ENCODE measurements at places on chromosomes 16 and 17.

GRCh38 chr17:57875290-57876022, 25.6 kb upstream of the MRPS23 start:
- DNase-seq, result peak; percentile 80

- DNase-seq, result peak; percentile 61
Observed at GRCh38 chr17:62064029-62064790, 868 bp downstream of the MED13 start.

DNA sequence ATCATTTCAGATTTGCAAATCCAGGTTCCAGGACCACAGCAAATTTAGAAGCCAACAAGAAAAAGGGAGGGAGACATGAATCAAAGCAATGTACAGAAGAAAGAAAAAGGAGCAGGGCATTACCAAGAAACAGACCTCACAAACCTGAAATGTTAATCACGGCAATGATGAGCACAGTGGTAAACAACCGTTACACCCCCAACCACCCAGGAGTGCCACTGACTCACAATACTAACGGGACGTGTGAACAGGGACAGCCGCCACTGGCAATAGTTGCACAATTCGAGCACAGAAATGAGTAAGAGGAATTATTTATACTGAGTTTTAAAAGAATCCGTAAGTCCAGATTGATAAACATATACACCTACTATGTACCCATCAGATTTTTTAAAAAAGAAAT, 13.8 kb downstream of the USP22 start:
- peak; percentile 31 for DNase-seq

GRCh38 chr16:86604436-86605193, 26.3 kb downstream of the FOXL1 start:
- DNase-seq, result no peak

DNA sequence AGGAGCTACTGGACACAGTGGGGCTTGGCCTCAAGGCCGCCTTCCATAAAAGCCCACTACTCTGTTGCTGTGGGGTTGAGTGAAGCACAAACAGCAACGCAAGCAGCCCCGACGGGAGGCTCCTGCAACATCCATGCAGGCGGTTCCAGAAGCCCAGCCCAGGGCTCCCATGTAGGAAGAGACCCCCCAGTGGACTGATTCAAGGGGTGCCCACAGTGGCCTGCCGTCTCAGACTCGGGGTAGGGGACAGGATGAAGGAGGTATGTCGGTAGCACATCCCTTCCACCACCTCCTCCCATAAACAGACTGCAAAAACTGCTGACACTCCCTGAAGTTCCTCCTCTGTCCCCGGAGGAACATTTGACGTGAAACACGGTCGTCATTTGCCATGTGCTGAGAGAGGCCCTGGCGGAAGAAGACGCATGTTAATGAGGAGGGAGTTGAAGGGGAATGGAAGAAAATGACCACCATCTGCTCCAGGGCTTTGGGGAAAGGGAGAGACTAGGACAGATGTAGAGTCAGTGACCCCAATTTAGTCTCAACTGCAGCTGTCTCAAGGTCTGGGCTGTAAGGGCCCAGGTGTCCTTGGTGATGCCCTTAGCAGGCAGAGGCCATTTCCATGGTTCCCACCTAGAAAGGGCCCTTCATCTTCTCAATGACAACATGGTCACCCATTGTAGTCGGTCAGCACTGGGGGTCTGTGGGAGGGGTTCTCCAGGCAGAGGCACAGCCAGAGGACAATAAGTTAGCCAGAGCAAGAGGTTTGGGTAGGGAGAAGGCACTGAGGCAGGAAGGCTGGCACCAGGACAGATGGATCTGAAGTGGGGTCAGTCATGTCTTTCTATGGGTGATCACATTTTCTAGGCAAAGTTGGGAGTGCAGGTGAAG, 200.6 kb downstream of the CPPED1 start:
- DNase-seq, result no peak

GRCh38 chr17:51764387-51764971, 394.0 kb downstream of the CA10 start:
- DNase-seq, result peak; percentile 63

GRCh38 chr17:82497483-82498405, 21.8 kb upstream of the FOXK2 start:
- peak; percentile 85 for DNase-seq

DNA sequence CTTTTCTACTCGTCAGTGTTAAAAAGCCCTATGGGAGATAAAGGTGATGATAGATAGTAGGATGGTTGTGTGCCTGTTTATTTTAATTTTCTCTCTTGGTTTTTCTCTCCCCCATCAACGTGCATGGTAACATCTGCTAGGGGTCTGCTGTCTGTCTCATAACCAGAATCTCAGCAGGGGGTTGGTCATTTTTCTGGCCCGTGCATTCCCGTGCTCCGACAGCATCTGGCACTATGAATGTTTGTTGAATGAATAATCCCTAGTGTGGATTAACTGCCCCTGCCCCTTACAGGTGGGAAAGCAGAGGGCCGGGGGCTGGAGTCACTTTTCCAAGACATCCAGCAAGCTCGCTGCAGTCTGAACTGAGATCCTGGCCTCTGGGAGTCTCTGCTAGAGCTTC, 6.3 kb downstream of the CA5A start:
- peak; percentile 55 for DNase-seq

- peak; percentile 40 for DNase-seq
Observed at GRCh38 chr17:45248132-45248957, 13.5 kb downstream of the SPATA32 start.

DNA sequence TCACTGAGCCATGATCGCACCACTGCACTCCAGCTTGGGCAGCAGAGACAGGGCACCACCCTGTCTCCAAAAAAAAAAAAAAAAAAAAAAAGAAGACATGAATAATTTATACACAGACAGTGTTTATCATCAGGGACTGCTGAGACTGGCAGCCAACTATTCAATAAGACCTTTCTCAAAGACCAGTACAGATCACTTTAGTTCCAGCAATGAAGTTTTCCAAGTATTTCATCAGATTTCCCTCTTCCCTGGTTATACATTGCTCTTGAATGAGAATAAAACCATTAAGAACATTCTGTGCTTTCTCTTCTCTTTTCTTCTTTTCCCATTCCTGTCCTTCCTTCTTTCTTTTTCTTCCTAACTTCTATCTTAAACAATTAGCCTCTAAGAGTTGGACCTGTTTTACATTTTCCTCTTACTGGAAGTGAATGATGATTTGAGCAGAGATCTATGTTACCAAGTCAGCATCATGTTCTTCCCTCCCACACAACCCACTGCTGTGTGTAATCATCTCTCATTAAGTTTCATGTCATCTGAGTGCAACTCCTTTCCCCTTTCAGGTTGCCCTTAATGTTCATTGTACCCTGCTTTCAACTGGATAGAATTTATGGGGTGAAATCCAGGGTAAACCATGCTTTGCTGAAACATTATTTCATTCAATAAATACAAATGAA, 35.9 kb upstream of the SMIM36 start:
- DNase-seq, result no peak

DNA sequence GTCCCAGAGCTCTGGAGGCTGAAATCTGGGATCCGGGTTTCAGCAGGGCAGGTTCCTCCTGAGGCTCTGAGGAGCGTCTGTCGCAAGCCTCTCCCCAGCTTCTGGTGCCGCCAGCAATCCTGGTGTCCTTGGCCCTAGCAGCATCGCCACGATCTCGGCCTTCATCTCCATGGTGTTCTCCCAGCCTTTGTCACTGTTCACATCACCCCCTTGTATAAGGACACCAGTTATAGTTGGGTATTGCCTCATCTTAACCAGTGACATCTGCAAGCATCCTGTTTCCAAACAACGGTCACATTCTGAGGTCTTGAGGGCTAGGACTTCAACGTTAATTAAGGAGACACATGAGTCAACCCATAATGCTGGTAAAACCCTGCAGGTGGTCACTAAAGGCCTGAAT, 2.8 kb upstream of the PPP1R27 start:
- DNase-seq, result peak; percentile 81

DNA sequence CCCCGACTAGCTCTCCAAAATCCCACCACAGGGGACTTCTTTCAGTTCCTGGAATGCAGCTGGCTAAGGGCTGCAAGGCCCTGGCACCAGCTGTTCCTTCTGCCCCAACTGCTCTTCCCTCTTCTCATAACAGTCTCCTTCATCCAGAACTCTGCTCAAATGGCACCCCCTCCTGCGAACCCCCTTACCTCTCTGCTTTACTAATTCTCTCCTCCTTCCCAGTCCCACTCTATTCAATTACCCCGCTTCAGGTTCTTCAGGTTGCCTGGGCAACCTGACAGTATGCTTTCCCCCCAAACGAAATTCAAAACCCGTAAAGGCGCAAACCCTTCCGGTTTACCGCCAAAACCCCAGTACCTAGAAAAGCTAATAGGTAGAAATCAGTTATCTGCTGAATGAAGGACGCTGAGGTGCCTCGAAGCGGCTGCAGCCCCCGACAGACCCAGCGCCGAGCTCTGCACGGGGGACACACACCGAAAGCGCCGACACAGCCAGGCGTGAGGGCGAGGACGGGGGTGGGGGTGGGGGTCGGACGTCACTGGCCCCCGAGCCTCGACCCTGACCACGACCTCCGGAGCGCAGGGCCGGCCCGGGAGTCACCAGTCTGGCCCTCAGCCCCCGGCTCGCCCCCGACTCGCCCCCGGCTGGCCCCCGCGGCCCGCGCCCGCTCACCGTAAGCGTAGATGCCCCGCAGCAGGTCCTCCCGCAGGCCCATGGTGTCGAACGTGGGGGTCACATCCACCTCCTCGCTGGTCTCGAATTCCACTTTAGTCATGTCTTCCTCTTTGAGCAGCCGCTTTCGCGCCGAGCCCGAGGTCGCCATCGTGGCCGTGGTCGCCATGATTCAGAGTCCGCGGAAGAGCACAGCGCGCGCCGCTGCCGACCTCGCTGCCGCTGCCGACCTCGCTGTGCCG, 550 bp downstream of the EIF4A3 start:
- peak; percentile 22 for DNase-seq

GRCh38 chr16:49930841-49931240, 74.9 kb upstream of the ZNF423 start:
- no peak for DNase-seq

DNA sequence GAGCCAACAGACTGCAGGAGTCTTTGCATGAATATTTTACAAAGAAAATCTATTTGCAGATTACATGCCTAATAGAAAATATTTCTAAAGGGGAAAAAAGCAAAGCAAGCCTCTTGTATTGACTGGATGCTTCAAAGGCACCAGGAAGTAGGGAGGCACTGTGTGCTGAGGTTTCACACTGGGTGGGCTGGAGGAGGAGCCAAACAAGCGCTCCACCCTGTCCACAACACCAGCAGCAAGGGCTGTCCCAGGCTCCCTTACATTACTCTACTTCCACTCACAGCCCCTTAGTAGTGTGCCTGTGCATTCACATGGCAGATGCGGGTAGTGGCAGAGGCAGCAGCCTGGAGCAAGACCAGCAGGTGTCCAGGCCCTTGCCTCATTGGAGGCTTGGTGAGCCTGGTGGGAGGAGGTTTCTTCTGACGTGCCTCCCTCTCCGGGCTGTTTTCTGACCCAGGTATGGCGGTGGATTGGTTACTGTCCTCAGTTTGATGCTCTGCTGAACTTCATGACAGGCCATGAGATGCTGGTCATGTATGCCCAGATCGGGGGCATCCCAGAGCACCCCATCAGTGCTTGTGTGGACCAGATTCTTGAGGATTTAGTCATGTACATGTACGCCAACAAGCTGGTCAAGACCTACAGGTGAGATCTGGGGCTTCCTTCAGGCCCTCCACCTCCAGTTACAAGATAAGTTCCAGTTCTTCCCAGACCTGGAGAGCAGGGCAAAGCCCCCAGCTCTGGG, 7.0 kb upstream of the CCNF start:
- peak; percentile 93 for DNase-seq

DNA sequence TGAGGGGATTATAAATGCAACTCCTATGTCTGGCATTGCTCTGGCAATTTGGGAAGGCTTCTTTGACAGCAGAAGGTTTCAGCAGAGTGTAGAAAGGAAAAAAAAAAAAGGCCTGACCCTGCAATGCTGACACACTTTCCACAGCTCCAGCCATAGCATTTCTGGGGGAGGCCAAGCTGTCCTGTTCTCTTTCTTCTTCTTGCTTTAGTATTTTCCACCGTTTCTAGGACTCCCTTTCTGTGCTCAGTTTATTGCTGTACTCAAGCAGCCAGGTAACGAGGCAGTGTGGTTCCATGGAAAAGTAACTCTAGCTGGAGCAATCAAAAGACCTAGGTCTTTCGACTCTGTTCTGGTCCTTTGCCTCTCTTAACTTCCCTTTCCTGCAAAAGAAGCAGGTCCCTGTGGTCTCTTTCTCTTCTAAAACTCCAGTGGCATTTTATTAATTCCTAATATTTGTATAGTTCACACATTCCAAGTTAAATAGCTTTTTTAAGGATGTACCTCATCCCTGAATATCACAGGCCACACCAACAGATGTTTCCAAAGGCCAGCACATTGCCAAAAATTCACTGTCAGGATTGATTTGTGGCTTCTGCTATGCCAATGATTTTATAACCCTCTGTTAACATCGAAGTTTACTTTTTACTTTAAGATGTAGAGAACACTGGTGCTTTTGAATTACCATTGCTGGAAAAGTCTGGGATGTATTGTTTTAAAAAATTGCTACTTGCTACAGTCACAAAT, 90.3 kb upstream of the BCAR1 start:
- DNase-seq, result no peak

DNA sequence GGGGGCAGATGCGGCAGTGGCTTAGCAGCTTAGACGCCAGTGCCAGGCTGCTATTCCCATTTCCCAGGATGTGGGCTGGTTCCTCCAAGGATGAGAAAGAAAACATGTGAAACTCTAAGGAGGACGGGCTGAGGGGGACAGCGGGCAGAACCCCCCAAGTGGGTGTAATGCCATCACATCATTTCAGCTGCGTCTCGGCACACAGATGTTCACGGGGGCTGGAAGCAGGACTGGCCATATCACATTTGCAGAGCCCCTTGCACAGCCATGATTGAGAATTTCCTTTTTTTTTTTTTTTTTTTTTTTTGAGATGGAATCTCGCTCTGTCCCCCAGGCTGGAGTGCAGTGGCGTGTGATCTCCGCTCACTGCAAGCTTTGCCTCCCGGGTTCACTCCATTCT, 15.3 kb upstream of the GINS2 start:
- DNase-seq, result no peak

- DNase-seq, result no peak
Observed at GRCh38 chr16:64434526-64435069, 687.3 kb downstream of the CDH11 start.

DNA sequence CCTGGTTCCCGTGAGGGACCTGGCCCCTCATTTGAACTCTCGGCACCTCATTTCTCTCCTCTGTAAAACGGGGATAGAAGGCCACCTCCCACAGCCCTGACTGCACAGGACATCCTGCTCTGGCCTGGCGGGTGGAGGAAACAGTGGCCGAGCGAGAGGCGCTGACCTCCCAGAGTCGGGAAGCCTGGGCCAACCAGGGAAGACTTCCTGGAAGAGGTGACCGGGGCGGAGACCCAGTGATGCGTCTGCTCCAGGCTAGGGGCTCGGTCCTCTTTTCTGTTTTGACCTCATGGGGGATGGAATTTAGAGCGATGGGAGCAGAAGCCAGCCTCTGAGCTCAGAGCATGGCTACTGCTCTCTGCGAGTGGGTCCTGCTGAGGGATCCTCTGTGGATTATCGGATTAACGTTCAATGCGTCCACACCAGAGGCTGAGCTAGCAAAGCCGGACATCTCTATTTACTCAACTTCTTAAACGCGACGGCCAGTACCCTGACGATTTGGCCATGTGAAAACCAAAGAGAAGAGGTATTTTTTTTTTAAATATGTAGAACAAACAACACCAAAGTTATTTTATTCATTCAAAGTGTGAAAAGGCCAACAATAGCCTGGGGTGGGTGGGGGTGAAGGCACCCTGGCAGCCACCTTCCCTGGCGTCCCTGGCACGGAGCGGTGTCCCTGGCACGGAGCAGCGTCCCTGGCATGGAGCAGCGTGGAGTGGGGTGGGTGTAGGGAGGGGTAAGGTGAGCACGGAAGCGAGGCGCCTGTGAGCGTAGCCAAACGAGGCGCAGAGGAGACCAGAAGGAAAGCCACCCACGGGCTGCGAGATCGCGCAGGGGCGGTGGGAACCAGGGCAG, 9.2 kb upstream of the MSLN start:
- DNase-seq, result no peak
